Right hindlimb (tissue), 1 donor: ENCODE measurements at places on chromosomes 7 and 10.

DNA sequence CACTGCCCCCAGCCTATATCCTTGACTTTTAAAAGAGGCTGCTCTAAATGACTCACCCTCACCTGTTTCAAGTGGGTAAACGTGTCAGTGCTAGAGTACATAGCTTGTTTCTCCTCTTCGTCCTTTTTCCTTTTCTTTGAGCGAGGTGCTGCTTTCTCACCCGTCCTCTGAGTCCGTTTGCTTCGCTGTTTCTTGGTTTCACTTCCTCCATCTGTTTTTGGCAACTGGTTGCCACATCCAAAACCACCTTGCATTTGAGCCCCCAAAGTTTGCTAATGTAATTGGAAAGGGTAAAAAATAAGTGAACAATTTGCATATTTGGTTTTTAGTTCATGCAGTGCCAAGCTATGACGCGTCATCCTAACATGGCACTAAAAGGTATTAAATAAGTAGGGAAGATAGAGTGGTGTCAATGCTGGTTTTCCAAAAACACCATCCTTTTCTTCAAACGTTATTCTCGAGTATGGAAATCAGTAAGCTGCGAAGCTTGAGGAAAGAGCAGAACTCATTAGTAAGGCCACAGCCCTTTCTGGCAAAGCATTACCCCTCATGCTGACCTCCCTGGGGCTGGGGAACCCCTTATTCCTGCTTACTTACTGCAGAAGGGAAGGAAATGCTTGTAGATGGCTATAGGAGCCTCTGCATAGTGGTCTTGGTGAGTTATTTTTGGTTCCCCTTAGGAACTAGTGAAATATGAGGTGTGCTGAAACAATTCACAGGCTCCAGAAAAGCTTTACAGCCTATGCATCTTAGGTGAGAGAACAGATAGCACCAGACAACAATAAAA lies 133.5 kb downstream of the GALNT11 start:
- DNase-seq: no peak

- DNase-seq: no peak
Measured at GRCh38 chr7:18458830-18459229, 36.7 kb upstream of the HDAC9 start.

DNA sequence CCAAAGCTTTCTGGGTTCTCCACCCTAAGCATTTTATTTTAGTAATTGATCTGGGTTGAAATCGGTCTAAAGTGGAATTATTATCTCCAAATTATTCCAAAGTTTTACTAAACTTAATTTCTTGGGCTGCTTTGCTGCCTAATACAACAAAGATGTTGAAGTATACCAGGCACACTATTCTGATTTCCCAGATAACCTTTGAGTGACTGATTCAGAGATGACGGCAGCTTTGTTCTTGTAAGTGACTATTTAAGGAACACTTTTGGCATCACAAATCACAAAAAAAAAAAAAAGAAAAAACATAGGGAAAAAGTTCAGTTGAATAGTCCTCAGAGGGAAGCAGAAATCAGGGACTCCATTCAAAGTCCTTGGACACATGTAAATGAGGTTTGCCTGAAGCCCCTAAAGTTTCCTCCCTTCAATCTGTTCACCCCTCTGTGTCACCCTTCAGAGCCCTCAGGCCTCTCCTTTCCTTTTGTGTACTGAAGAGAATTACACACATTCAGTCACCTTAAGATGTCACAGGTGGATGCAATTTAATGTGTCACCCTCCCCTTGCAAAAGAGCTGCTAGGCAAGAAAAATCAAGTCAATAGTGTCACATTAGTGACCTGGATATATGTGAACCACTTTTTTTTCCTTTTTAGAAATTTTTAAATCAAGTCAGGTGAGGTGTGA lies 81.5 kb downstream of the RTKN2 start:
- DNase-seq: no peak

GRCh38 chr7:28135315-28135714 lies 45.3 kb downstream of the JAZF1 start:
- DNase-seq: no peak

- DNase-seq: no peak
Measured at GRCh38 chr7:140540136-140540777, 61.0 kb upstream of the MKRN1 start.

- no peak for DNase-seq
Measured at GRCh38 chr7:158397885-158398284, 189.7 kb downstream of the PTPRN2 start.

DNA sequence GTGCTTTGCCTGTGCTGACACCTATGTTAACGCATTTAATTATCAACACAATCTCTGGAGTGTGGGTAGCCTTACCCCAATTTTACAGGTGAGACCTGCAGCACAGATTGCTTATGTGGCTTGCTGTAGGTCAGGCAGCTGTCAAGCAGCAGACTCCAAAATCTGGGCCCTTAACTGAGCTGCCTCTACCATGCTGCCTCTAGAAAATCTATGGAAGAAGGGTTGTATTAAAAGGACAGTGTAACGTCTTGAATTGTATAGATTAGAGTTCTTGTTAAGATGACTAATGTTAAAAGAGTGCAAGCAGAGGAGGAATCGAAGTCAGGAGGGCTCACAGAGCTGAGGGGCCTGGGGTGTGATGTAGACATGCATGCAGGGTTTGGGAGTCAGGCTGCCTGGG lies 1.2 kb upstream of the PON3 start:
- no peak for DNase-seq

DNA sequence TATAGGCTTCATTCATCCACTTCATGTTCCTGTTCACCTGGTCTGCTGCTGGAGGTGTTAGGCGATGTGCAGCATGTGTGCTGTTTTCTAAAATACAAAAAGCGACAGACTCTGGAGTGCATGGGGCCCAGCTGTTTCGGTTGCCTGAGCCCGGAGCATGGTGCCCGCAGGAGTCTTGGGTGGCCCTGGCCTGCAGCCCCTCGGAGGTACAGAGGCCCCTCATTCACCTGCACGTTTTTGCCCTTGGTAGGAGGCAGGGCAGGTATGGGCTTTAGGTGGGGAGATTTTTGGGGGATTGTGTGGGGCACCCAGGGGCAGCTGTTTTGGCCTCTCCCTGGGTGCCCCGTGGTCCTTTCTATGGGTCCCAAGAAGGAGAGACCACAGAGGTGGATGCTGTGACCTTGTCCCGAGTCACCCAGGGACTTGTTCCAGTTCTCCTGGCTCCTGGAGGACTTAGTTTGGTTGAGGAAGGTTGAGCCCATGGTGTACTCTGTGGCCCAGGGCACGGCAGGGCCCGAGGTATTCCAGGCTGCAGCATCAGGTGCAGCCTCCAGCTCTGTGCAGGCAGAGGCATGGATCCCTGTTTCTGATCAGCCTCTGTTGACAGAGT lies 130.7 kb downstream of the TRRAP start:
- no peak for DNase-seq

- no peak for DNase-seq
Measured at GRCh38 chr7:44990109-44991023, 9.6 kb upstream of the CCM2 start.

- DNase-seq: no peak
Measured at GRCh38 chr7:117751775-117752174, 121.5 kb downstream of the CTTNBP2 start.

DNA sequence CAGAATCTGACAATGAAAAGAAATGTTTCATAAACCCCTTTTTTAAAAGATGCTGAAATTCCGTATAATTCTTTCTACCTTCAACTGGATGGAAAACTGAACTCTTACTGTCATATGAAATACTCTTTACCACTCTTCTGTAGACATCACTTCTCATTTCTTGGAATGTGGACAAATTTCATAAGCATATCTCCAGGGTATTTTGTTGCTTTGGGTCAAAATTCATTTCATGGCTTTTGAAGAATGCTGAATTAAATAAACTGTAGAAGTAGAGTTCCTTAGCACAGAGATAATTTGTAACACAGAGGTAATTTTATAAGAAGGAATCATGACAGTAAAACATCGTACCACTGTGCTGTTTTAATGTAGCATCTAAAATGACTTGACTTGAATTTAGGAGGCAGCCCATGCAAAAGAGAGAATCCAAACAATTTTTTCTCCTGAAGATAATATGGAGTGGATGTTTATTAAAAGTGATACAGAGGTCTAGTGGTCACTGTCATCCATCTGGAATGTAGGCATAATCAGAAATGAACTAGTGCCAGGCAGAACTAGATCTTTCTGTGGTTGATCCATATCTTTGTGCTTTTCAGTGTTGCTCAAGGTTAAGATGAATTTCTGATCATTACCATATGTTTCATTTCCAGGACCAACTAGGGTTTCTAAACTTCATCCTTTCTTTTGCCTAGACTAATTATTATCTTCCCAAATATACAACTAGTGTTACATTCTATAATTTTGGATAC lies 492.0 kb downstream of the KIF20B start:
- no peak for DNase-seq

GRCh38 chr7:2687338-2687869 lies 598 bp upstream of the AMZ1 start:
- DNase-seq: peak; percentile 54

DNA sequence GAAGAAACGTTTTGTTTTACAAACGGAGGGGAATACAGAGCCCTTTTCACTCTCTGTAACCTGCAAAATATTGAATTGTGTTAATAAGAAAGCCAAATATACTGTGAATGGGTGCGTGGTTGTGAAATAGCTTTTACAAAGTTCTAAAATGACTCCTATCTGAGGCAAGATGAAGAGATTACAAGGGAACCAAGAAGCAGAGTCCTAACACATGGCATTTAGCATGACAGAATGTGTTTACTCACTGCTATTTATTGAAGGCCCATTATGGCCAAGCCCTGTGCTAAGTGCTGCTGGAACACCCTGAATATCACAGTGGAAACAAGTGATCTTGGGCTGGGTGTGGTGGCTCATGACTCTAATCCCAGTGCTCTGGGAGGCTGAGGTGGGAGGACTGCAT lies 12.9 kb downstream of the JCAD start:
- no peak for DNase-seq

DNA sequence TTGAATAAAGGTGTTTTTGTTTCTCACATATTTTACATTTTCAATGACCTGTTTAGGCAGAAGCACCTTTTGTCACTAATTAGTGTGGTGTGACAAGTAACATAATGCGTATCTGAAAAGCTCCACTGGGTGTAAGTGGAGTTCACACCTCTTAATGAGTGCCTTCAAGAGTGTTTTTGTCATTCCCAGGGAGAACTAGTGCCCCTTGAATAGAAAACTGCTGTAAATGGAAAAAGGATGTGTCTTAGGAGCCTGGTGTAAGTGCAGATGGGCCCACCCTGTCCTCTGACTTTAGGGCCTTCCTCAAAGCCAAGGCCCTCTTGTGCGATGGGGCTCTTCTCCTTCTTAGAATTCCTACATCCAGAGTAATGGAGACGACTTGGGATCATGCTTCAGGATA lies 170.0 kb downstream of the MGMT start:
- DNase-seq: no peak

GRCh38 chr10:101775273-101776160 lies at the start of gene FGF8:
Gene FGF8 (minus strand): TSS chr10:101776114. CDS start chr10:101775900, 214 bp downstream.
- no peak for DNase-seq

DNA sequence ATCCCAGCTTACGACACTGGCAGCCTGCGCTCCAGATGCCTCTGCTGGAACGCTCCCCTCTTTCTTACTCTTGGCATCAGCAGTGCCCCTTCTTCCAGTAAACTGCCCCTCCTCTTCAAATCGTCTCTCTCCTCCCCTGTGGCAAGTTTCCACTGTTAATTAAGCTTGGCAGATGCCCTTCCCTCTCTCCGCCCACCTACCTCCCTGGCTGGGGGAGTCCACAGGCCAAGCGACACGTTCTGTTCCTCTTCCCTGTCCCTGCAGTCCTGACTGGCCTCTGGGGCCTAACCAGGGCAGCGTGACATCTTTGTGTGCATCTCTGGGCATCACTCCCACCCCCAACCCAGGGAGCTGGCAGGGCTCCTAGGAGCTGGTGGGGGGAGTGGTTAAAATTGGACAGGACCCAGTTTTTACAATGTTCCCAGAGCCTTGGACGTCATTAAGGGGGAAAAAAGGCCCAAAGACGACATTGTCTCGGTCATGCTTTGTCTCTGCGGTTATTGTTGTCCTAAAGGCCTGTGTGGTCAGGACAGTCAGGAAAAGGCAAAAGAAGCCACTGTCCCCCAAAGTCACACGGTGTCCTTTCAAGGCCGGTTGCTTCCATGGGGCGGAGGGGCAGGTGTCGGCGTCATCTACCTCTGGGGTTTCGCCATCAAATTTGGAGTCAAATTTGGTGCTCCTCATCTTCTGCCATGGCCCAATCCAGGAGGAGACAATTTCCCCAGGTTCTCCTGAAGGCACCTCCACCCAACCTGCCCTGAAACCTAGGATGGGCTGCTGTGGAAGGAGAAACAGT lies 54.2 kb downstream of the DLG5 start:
- DNase-seq: peak; percentile 54

GRCh38 chr10:124379609-124380193 lies 39.0 kb downstream of the OAT start:
- DNase-seq: no peak

DNA sequence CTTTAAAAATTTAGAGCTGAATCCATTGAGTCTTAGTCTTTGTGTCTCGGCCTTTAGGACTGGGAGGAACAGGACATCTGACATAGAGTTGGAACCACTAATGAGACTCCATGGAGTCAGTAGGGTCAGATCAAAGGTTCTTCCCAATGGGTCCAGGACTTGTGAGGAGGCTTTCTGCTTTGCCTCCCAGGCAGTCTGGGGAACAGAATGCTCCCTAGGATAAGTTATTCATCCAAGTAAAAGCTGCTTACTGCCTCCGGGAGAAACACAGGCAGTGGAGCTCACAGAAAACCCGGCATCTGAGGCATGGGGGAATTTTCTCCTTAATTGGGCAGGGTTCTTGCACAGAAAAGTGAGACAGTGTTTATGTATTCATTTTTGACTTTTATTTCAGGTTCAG lies 216.4 kb downstream of the SEC23IP start:
- no peak for DNase-seq

DNA sequence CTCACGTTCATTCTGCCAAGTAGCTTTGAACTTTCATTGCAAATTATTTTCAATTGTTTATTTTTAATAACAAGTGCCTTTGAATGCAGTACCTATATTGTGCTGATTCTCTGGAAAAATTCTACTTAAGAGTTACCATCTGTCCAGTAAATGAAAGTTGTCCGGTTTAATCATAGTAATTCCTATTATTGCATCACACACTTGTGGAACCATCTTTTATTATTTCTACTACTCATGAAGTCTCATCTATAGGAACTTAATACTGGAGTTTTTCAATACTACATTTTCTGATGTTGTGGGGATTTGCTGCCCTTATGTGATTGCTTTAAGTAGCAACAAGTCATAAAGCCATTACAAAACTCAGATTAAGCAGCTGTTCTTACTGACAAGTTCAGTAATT lies 16.5 kb upstream of the SKAP2 start:
- DNase-seq: no peak

GRCh38 chr10:114310346-114310745 lies 71.3 kb downstream of the VWA2 start:
- DNase-seq: no peak
